Right lobe of liver (tissue), 6 donors: ENCODE measurements at places on chromosomes 6 and 20.
A peak's percentile ranks its signal among the peaks of the same experiment; 100 is the strongest.

- no peak for DNase-seq
Observed at GRCh38 chr20:44849703-44850102, 35.8 kb upstream of the YWHAB start.

DNA sequence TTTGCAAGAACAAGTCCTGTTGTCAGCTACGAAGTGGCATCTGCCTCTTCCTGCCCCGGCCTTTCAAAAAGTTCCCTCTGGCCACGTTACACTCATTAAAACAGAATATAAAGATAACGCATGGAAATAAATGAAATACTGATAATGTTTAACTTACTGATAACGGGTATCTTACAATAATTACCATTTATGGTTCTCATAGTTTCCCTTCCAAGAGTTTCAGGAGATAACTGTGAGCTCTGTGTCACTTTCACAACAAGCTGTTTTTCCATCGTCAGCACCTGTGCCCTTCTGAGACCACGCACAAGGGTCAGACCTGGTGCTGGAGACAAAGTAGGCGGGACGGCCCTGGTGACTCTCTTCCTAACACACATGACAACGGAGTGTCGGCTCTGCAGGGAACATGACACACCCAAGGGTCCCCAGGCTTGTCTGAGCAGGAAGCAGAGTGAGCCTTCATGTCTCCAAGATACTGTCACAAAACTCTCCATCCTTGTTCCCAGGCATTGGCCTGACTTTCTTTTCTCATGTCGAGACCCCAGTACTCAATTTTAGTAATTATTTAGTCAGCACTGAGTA is 86.2 kb upstream of the THBS2 start:
- DNase-seq, result no peak

DNA sequence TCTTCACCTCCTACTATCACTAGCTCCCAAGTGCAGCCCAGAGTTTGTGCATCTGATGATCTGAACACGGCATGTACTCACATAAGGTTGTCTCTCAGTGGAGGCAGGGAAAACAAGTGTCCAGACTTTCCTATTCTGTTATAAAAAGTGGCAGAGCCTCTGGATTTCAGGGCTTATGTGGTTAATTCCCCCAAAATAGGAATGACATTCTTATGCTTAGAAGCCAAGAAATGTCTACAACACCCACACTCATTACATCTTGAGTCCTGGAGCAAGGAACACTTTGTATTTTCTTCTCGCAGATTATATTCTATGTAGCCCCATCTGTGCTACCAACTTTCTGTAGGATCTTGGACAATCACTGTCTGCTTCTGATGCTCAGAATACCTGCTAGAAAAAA is 13.5 kb upstream of the SEMG1 start:
- DNase-seq, result no peak

DNA sequence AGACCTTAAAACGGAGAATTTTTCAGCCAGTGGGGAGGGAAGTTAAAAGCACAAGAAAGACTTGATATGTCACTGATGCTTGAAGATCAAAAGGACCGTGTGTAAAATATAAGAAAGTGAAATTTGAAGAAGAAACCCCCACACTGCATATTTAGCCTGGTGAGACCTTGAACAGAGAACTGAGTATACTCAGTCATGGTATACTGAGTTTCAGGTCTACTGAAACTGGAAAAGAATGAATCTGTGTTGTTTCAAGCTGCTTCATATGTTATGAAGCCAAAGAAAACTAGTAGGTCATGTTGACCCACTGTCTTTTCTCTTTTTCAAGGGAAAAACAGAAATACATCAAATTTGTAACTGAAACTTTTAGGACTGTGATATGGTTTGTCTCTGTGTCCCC is 443.8 kb upstream of the GJE1 start:
- no peak for DNase-seq

DNA sequence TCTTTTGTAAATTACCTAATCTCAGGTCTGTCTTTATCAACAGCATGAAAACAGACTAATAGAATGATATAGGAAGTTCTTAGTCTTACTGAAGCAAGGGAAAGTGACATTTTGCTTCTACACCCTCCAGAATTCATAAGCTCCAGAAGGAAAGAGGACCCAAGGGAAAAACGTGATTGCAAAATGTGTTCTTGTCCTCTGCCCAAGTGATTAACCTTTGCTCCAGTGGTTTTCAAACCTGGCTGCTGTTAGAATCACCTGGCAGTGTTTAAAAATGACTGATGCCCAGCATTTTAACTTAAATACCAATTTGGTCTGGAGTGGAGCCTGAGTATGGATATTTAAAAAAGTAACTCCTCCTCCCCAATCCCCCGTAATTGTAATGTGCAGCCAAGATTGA is 191.4 kb downstream of the SLC16A10 start:
- DNase-seq, result peak; percentile 61

DNA sequence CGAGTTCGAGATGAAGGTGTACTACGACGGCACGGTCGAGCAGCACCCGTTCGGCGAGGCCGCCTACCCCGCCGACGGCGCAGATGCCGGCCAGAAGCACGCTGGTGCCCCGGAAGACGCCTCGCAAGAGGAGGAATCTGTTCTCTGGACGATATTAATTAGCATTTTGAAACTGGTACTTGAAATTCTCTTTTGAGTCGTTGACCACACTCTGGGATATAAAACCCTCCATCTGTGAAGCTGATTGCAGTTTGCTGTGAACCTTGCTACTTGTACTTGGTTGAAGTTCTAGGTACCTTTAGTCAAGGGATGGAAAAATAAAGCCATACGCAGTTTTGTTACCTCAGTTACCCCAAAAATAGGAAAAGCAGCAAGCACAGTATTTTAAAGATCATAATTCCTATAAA is 917 bp downstream of the C6orf120 start:
- no peak for DNase-seq

- DNase-seq, result no peak
Observed at GRCh38 chr6:10082385-10082784, 332.5 kb downstream of the TFAP2A start.

DNA sequence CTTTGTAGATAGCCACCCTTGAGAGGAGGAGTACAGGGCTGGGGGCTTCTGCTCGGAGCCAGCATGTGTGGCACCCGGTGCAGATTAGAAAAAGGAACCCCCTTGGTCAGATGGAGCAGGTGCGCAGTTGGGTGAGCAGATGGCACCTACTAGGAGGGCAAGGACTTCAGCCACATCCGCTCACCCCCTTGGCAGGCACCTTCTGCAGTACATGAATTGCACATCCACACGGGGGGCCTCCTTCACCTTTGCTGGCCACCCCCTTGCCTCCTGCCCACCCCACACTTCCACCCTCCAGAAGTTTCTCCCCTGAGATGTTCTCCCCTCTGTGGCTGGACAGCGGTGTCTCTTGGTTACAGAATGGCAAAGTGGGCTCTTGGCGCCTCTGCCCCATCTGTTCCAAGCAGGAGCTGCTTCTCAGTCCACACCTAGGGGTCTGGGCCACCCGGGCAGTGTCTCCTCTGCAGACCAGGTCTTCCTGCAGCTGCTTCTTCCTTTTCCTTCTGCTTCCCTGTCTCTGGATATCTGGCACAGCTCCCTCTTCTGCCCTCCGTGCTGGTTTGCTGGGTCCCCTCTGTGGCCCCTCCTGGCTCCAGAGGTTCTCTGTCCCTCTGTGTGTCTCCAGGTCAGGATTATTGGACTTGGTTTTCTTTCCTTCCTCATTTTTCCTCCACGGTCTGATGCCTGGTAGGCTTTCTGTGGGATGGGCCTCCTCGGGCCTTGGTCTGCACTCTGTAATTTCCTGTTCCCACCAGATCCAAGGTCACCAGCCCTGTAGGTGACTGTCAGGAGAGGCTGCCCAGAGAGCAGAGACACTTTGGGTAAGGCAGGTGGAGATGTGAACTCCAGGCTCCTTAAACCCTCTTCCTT is 4.1 kb downstream of the MDFI start:
- DNase-seq, result peak; percentile 6

DNA sequence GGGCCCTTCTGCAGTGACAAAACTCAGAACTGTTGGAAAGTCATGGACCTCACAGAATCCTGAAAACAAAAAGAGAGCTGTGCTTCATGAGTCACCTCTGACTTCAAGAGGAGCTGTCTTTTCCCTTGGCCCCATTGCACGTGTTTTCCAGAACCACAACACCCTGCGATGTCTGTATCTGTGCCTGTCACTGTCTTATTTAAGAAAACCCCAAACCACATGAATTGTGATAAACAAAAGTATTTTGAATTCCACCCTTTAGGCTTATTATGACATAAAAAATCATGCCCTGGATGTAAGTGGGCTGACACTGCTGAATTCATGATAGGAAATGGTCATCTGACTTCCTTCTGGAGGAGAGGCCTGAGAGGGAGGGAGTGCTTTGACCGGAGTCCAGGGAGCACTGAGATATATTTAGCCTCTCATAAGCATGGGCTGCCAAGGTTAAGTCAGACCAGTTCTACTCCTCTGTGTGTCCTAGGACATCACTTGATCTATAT is 96.4 kb upstream of the DUSP22 start:
- DNase-seq, result no peak

GRCh38 chr20:19213946-19214490 is 1.6 kb downstream of the SLC24A3 start:
- no peak for DNase-seq

- no peak for DNase-seq
Observed at GRCh38 chr20:32004963-32005362, 5.3 kb upstream of the CCM2L start.

GRCh38 chr6:168428863-168429262 is 12.1 kb upstream of the SMOC2 start:
- no peak for DNase-seq

GRCh38 chr6:47034421-47034820 is 7.7 kb downstream of the ADGRF1 start:
- DNase-seq, result no peak

DNA sequence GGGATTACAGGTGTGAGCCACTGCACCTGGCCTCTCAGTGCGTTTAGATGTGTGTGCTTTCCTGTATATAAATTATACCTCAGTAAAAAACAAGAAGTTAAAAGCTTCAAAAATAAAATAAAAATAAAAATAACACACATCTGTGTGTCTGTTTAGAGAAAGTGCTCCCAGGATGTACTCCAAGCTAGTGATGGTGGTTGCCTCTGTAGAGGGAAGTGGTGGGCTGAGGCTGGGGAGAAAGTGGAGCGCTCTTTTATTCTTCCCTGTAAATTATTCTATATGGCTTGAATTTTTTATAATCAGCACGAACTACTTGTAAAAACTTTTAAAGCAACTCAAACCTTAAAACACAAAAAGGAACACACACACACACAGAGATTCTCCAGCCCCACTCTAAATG is 29.0 kb downstream of the PTGIS start:
- DNase-seq, result no peak

GRCh38 chr6:89050697-89051096 is 29.9 kb upstream of the PNRC1 start:
- no peak for DNase-seq

DNA sequence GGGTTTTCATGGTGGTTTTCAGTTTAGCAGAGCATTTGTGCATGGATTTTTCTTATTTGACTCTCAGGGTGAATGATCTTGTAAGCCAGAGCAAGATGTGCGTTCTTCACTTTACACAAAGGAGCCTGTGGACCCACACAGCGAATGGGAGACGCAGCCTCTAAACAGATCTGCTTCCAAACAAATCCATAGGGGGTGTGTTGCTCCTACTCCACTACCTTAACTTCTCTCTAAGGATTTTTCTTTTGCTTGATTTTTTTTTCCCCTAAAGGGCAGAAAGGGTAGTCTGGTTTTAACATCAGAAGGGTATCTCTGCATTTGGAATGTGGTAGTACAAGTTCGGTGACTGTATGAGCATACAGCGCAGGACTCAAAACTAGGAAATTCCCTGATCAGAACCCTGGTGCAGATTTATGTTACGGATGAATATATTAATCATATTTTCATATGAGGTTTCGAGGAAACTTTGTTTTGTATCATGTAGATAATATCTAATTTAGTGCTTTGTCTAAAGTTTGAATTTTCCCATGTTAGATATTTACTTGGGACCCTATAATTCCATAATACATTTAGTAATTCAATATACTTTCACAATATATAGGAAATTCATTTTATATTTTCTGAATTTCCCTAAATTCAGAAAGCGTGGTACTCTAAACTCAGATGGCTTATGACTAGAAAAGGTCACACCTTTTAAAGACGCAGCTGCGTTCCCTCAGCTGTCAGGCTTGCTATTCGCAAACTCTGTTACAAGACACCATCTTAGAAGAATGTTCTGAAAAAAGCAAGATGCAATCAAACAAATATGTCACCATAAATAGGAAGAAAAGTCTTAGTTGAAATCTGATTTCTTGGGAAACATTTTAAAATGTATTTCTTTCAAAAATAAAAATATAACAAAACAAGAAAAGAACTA is 196.9 kb downstream of the TMEM242 start:
- no peak for DNase-seq

- DNase-seq, result no peak
Observed at GRCh38 chr6:15513801-15514711, 148.8 kb downstream of the DTNBP1 start.

GRCh38 chr6:47130086-47130485 is 88.0 kb upstream of the ADGRF1 start:
- DNase-seq, result no peak

DNA sequence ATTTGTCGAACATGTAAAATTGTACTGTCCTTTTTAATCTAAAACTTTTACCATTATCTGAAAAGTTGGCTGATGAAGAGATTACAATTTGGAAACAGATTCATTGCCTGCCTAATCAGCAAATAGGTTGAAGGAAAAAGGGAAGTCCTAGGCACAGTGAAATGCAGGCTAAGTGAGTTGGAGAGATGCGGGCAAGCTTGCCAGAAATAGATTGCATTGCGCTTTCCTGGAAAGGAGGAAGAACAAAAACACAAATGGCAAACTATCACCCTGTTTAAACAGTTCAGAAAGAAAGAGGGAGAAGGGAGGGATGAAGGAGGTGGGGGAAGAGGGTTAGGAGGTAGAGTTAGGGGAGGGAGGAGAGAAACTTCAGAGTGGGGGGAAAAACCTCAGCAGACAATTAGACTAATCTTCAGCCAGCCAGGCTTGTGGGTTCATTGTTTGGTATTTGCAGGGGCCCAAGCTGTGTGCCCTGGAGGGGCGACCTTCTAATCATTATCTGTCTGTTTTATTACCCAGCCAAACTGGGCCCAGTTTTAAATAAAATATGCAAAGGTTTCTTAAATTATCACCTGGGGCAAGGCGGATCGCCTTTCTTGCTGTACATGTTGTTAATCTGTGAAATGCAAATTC is 465.2 kb downstream of the TFAP2B start:
- no peak for DNase-seq

DNA sequence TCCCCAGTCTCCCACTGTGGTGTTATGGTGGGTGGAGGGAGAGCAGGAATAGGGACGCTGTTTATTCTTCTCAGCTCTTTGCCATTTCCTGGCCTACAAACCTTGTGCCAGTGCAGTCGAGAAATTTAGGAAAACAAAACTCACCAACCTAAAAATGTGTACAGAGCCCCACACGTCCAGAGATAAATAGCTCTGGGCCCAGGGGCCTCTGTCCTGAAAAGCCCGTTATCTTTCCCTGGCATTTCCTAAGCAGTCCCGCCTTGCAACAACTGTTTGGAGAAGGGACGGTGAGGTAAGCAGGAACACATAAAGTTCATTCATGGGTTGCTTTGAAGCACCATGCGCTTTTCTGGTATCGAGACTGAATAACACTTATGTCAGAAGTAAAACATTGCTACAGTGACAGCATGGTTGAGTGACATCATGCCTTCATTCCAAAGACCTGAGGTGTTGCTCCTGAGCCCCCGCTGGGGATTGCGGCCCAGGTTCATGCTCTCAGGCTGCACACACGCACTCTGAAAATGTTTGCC is 80.1 kb upstream of the NXT1 start:
- DNase-seq, result no peak

GRCh38 chr20:17694767-17695166 is 5.0 kb upstream of the BANF2 start:
- DNase-seq, result no peak

GRCh38 chr6:144350528-144350880 is 65.4 kb downstream of the UTRN start:
- no peak for DNase-seq

- no peak for DNase-seq
Observed at GRCh38 chr20:2465100-2465499, 5.5 kb downstream of the SNRPB start.
